ENCODE measurements at places on chromosomes 12 and 14. TPM values are rescaled to one million over a fixed set of nuclear protein-coding genes. Genes with fewer than 3 reads are reported as not detected.

- no peak for DNase-seq
These were observed 16.5 kb downstream of the HSPB8 start for GRCh38 chr12:119195256-119195655.

DNA sequence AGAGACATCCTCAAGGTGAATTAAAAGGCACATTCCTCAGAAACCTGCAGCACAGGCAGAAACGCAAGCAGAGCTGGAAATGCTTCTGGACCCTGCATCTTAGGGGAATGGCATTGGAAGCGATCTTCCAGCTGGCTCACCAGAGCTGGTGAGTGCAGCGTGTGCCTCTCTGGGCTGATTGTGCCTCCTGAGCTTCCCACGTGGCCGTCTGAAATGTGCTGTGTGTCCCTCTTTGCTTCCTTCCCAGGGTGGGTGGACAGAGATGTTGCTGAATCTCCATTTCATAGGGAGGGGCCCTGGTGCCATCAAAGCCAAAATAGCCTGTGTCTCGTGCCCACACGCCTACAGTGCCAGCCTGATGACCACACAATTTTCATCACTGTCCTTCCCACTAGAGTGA, 34.3 kb upstream of the TMEM132D start:
- no peak for DNase-seq

GRCh38 chr12:104605685-104606084, 148.9 kb downstream of the CHST11 start:
- no peak for DNase-seq

- no peak for DNase-seq
These were observed 1126.4 kb upstream of the FLRT2 start for GRCh38 chr14:84403585-84403984.

GRCh38 chr12:34396006-34396860, 373.9 kb downstream of the ALG10 start:
- no peak for DNase-seq

DNA sequence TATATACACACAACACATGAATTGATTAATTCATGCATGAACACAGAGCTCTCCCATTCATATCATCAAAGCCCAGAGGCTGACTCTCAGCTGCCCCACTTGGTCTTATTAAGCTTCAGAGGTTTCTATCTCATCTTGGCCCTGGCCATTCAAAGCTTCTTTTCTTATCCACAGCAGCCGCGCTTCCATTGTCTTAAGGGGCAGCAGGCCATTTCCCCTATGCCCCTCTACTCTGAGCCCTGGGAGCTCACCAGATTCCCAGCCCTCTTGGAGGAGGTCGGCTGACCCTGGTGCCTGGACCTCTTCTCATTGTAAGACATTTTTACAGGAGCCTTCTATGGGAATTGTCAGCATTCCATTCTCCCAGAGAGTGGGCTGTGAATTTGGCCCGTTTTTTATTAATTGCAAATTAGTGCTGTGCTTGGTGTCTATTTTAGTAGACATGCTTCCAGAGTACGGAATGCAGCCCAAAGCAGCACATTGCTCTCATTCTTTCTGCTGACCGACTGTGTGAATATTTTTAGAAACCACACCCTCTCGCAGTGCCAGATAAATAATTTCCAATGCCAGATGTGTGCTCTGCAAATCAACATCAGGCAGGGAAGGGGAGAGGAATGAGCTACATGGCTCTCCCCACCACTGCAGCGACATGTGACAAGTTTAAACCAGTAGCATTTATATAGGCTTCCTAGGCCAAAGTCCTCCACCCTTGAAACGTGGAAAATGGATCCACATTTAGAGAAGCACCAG, 58.5 kb downstream of the NUAK1 start:
- DNase-seq = no peak

DNA sequence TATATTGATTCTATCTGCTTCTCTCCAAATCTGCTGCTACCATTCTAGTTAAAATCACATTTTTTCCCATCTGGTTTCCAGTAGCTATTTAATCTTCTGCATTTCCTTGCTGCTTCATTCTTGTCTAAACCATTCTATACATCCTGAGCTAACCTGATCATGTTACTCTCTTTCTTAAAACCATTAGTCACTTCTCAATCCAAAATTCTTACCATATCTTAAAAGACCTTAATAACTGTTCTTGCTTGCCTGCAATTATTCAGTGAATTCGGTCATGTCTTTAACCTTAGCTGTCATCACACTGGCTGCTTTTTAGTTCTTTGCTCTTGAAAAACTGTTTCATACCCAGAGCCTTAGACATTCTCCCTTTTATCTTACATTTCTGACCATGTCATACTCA, 56.4 kb upstream of the PZP start:
- DNase-seq = no peak

- no peak for DNase-seq
These were observed 41.6 kb downstream of the ITPK1 start for GRCh38 chr14:93073910-93074769.

GRCh38 chr12:28130625-28131598, 59.3 kb upstream of the CCDC91 start:
- DNase-seq = peak; percentile 98

DNA sequence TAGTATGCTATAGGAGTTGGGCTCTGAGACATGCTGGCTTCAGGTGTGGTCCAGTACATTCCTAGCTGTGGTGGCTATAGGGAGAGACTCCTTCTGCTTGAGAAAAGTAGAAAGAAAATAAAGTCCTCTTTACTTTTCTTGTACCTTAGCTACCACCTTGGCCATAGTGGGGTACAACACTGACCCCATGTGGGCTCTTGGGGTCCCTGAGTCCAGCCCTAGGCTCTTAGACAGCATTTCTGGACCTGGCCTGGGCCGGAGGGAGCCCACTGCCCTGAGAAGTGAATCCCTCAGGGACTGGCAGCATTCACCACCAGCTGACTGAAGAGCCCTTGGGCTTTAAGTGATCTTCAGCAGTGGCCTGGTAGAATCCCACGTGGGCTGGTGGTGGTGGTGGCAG, 143.1 kb downstream of the SYT10 start:
- DNase-seq = no peak

DNA sequence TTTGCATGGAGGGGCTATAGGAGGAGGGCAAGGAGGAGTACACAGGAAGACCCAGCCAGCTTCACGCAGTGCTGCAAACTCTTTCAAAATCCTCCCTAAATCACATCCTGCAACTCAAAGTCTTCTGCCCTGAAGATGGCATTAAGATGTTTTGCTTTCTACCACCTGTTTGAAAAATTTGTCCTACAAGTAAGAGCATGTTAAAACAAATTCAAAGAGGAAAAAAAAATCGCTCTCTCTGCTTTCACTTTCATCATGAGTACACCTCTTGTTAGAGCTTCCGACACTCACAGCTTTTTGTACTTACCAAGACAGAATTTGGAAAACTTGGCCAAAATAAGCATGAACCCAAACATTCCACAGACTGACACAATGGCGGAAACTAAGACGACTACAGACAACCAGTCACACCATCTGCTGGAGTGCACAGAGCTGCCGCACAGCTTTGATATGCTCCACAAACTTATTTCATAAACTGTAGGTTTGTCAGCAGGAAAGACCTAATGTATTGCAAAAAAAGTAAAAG, 21.3 kb downstream of the GCH1 start:
- DNase-seq = peak; percentile 56

GRCh38 chr12:66320996-66321395, 18.7 kb downstream of the HELB start:
- DNase-seq = peak; percentile 6

GRCh38 chr12:88951177-88951576, 370.9 kb upstream of the KITLG start:
- no peak for DNase-seq

GRCh38 chr14:94123296-94123695, 6.1 kb downstream of the IFI27L2 start:
- no peak for DNase-seq

GRCh38 chr14:92475451-92476187, 38.0 kb upstream of the RIN3 start:
- no peak for DNase-seq

DNA sequence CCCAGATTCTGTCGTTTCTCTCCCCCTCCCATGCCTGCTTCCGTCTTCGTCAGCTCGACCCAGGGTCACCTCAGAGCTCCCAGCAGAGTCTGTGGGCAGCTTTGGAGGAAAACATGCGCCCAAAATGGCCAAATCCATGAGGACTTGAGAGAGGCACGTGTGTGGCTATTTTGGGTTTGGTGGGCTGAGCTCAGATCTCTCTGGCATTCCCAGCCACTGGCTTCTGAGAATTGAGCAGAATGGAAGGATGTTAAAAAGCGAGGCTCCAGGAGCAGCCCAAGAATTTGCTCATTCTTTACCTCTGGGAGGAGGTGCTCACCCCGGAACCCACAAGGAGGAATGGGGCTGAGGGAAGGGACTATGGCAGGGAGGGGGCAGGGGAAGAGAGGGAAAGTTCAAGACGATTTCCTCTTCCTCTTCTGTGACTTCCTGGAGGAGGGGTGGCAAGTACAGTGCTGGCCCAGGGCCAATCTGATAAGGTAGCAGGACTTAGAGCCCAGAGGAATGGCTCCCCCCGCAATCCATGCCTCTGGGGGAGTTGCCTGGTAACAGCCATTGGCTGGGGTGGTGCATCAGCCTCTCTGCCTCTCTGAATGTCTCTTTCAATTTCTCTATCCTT, 20.1 kb downstream of the TSPAN9 start:
- DNase-seq = peak; percentile 56

- DNase-seq = no peak
These were observed 103.5 kb upstream of the HIF1A start for GRCh38 chr14:61591862-61592261.

GRCh38 chr14:80464531-80465149, 253.3 kb upstream of the DIO2 start:
- no peak for DNase-seq

DNA sequence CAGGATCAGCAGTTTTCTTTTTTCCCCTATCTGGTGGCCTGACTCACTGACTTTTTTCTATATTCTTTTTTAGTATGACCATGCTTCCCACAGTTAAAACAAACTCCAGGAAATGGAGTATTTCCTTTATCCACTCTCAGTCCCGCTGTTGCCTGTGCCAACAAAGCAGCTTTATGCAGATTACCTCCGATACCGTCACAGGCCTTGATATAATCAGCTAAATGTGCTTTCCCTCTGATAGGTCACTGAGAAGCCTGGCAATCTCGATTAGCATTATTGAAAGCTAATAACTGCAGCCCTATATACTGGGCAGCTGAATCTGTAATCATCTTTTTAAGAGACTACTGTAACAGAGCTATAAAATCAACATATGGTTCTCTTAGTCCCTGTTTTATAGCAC, 243.6 kb downstream of the KIF21A start:
- peak; percentile 29 for DNase-seq

DNA sequence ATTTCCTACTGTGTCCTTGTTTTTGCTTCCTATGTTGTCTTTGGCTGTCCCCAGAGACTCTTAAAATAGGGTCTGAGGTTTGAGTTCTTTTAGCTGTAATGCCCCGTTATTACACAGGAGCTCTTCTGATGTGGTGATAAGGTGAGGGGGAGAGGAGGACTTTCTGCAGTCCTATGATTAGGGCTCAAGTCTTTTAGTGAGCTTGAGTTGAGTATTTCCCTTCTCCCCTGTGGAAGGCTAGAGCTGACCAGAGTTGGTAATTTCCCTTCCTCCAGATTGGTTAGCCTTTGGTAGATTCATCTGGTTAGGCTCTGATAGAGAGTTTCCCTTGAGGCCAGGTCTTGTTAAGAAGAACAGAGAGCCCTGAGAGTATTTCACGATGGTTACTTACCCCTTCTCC, 4.3 kb upstream of the HIF1A start:
- DNase-seq = no peak

DNA sequence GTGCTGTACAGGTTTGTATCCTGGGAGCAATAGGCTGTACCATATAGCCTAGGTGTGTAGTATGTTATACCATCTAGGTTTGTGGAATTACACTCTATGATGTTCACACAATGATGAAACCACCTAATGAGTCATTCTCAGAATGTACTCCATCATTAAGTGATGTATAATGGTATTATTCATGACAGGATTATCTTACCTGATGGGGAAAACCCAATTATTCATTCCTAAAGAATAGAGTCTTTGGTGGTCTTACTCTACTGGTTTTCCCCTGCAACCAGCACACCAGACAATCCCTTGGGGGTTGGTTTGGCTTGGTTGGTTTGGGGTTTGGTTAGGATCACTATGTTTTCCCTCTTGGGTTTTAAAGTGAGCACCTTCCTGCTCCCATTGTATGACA, 12.6 kb upstream of the OR10P1 start:
- no peak for DNase-seq

DNA sequence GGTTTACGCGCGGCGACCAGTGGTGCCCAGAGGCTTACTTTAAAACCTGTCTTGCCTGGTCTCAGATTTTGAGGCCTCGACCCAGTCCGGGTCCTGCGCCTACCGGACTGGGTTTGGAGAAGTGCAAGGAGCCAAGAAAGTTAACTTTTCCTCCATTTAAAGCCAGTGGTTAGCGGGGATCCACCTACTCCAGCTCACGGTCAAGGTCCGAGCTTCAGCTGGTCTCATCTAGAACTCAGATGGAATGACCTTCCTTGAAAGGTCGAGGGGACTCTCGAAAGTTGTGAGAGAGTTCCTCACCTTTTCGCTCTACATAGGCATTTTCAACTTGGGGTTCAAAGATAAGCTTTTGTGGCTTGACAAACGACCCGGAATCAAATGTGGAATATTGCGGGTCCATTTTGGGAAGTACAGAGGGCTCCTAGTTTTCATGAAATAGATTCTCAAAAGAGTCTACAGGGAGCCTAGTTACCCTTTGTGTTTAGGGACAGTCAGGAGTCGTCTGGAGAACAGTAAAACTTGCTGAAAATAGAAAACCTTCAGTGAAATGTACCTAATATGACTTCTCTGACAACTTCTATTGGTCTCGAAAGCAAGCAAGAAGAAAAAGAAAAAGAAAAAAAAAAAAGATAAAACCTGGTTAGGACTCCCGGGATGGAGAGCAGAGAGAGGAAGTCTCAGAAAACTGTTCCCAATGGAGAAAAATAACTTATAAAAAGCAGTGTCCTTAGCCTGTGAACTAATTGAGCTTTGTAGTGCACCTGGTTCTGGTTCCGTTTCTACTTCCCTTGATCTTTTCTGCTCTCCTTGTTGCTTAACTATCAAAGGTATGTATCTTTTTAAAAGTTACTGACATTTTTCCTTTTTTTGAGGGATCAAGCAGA, 1.4 kb downstream of the KCNMB4 start:
- no peak for DNase-seq

DNA sequence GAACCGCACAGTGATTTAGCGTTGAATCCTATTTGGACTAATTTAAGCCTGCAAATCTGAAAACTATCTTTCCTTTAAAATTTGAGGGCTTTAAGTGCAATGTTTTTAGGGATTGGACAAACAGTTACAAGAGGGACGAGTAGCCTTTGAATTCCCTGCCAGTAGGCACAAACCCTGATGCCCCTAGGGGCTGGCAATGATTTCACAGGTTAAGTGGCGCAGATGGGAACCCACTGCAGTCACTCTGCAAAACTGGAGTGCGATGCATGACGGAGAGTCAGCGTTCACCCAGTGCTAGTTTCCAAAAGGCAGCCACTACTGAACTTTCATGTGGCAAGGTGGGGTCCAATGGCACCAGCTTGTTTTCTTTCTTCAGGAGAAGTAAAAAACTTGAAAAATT, 99.4 kb upstream of the FRMD6 start:
- no peak for DNase-seq

GRCh38 chr14:29805415-29806123, 122.1 kb downstream of the PRKD1 start:
- DNase-seq = peak; percentile 79

FOXG1 gene
- total RNA-seq = not detected

SLC48A1 gene
- 11.7 TPM for total RNA-seq

RDH11 gene
- 91.2 TPM for total RNA-seq

MSRB3 gene
- total RNA-seq = 9.9 TPM

DDX55 gene
- 35.5 TPM for total RNA-seq

NCAPD2 gene
- 173 TPM for total RNA-seq

SLC38A4 gene
- not detected for total RNA-seq

ZNF26 gene
- 12.8 TPM for total RNA-seq

SLC6A13 gene
- total RNA-seq = 0.20 TPM

PSMB5 gene
- total RNA-seq = 366 TPM

PLEKHD1 gene
- not detected for total RNA-seq

PDE3A gene
- total RNA-seq = 0.40 TPM

All from HT1080 (cell line).